ENCODE measurements at places on chromosomes 13 and 19. TPM values are rescaled to one million over a fixed set of nuclear protein-coding genes. Genes with fewer than 3 reads are reported as not detected.

GRCh38 chr13:38042771-38043170, 173.2 kb upstream of the TRPC4 start:
- no peak overlapping the region for H3K27ac ChIP-seq
- H3K4me1 ChIP-seq, result no peaks in the 10 kb centered on the region

- no peaks in the 10 kb centered on the region for H3K36me3 ChIP-seq
- H3K27ac ChIP-seq, result no peak overlapping the region
- H3K4me3 ChIP-seq, result no peak overlapping the region
- H3K4me1 ChIP-seq, result no peaks in the 10 kb centered on the region
- DNase-seq, result no peak
These were observed 19.4 kb downstream of the CNFN start for GRCh38 chr19:42370626-42371175.

DNA sequence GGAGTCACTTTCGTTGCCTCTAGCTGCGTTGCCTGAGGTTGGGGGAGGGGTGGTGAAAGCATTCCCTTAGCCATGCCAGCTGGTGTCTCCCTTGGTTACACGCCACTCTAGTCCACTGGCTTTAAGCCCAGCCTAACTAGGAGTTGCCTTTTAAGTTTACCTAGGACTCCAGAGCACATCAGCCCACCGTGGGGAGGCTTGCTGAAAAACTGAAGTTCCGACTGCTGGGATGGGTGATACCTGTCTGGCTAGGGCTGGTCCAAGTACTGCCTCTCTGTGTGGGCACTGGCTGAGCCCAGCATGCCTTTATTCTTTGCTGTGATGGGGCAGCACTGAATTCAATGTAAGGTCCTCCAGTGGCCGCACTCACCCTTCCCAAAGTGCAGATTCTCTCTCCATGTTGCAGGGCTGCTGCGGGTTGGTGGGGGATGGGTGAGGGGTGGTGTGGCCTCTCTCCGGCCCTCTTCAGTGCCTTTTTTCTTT, 11.8 kb upstream of the CEACAM1 start:
- no peak overlapping the region for H3K4me3 ChIP-seq
- no peak for DNase-seq
- H3K27me3 ChIP-seq, result peaks cover 5% of the 10 kb centered on the region

GRCh38 chr19:7006135-7006704, 15.0 kb downstream of the MBD3L2B start:
- H3K27ac ChIP-seq, result no peak overlapping the region
- H3K4me1 ChIP-seq, result peaks cover 22% of the 10 kb centered on the region
- no peaks in the 10 kb centered on the region for H3K36me3 ChIP-seq

DNA sequence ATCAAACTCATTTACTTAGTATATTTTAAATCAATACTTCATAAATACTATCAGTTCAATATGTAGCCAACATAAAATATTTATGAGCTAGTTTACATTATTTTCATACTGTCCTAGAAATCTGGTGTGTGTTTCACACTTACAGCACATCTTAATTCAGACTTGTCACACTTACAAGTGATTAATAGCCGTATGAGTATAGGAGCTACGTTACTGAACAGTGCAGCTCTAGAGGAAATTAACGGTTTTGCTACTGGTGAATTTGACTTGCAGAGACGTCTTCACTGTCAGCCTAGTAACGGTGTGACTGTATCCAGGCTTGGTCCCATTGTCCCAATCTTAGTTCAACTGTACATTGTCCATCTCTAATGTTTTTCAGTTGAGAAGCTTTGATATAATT, 33.7 kb upstream of the POSTN start:
- H3K4me3 ChIP-seq, result no peak overlapping the region
- no peaks in the 10 kb centered on the region for H3K36me3 ChIP-seq
- H3K4me1 ChIP-seq, result no peaks in the 10 kb centered on the region
- H3K27ac ChIP-seq, result no peak overlapping the region

GRCh38 chr19:30672926-30673325, 300.7 kb downstream of the ZNF536 start:
- no peaks in the 10 kb centered on the region for H3K4me1 ChIP-seq
- no peak overlapping the region for H3K27ac ChIP-seq
- DNase-seq, result no peak

DNA sequence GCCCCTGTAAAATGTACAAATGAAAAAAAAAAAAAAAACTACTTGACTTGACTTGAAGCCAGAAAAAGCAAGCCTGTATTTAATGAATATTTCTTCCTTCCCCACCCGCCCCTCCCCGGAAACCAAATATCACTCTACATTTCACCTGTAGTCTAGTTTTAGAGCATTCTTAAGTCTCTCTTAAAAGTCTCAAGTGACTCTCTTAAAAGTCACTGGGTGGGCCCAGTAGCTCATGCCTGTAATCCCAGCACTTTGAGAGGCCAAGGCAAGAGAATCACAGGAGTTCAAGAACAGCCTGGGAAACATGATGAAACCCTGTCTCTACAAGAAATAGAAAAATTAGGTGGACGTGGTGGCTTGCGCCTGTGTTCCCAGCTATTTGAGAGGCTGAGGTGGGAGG, 72.0 kb downstream of the TSC22D1 start:
- DNase-seq, result no peak
- H3K27ac ChIP-seq, result no peak overlapping the region
- H3K4me1 ChIP-seq, result no peaks in the 10 kb centered on the region
- no peaks in the 10 kb centered on the region for H3K27me3 ChIP-seq
- H3K36me3 ChIP-seq, result no peaks in the 10 kb centered on the region

Gene HIF3A
- not detected for total RNA-seq
